Putamen (tissue), 1 donor: ENCODE measurements at places on chromosomes 13 and 19.

- DNase-seq = no peak
Observed at GRCh38 chr19:35260694-35261304, 8.0 kb upstream of the USF2 start.

- DNase-seq = no peak
Observed at GRCh38 chr19:38219221-38219620, 4.8 kb downstream of the DPF1 start.

- no peak for DNase-seq
Observed at GRCh38 chr13:108357228-108357627, 87.7 kb downstream of the TNFSF13B start.

DNA sequence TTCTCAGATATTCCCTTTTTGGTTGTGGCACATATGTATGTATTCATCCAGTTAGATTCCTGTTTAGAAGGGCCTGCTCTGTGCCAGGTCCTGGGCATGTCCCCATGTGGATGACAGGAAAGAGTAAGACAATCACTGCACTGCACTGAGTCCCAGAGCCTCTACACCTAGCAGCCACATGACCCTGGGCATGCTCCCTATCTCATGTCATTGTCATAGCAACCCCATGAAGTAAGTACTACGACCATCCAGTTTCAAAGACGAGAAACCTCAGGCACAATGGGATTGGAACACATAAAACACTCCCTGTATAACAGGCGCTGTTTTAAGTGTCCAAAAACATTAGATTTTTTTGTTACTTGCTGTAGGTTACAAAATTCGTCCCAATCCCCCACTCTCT is 594.4 kb downstream of the UQCRFS1 start:
- DNase-seq = no peak
